ENCODE measurements at places on chromosomes 7 and 10. TPM values are rescaled to one million over a fixed set of nuclear protein-coding genes. Genes with fewer than 3 reads are reported as not detected.

The CADPS2 gene
- 49.2 TPM for total RNA-seq

The CHCHD3 gene
- total RNA-seq = 60.1 TPM

The TRIM8 gene
- 82.4 TPM for total RNA-seq

The SUGCT gene
- total RNA-seq = 1.1 TPM

The UNC5B gene
- 18.1 TPM for total RNA-seq

The RBM48 gene
- total RNA-seq = 9.2 TPM

The AGR3 gene
- total RNA-seq = not detected

The SCIN gene
- 0.13 TPM for total RNA-seq

The FFAR4 gene
- not detected for total RNA-seq

The CROT gene
- 3.5 TPM for total RNA-seq

The AOAH gene
- total RNA-seq = 0.51 TPM

The SOSTDC1 gene
- not detected for total RNA-seq

The OR6B1 gene
- total RNA-seq = not detected

The LRRD1 gene
- under 0.01 TPM for total RNA-seq

The FAM200A gene
- total RNA-seq = 4.7 TPM

The STAG3 gene
- 0.13 TPM for total RNA-seq

The HIPK2 gene
- 5.9 TPM for total RNA-seq

The PRPS1L1 gene
- total RNA-seq = not detected

The INHBA gene
- total RNA-seq = 0.51 TPM

The KCNMA1 gene
- 0.38 TPM for total RNA-seq

The PGAM2 gene
- not detected for total RNA-seq

The CACUL1 gene
- total RNA-seq = 22.1 TPM

The ACSM6 gene
- not detected for total RNA-seq

The ZNRF2 gene
- 5.0 TPM for total RNA-seq

The EFCAB10 gene
- not detected for total RNA-seq

The TMEM196 gene
- total RNA-seq = not detected

The ERCC6 gene
- 12.3 TPM for total RNA-seq

The GGCT gene
- 33.4 TPM for total RNA-seq

The LDB3 gene
- total RNA-seq = not detected

The GIMAP7 gene
- 108 TPM for total RNA-seq

The ADIRF gene
- 26.0 TPM for total RNA-seq

The GNGT1 gene
- total RNA-seq = not detected

The HYAL4 gene
- total RNA-seq = 0.39 TPM

The PNLIPRP1 gene
- not detected for total RNA-seq

The IKZF1 gene
- 0.38 TPM for total RNA-seq

The ANKRD2 gene
- 0.26 TPM for total RNA-seq

The CALML3 gene
- not detected for total RNA-seq

The CLRN3 gene
- 0.13 TPM for total RNA-seq

The RPEL1 gene
- 0.13 TPM for total RNA-seq

The ARID5B gene
- total RNA-seq = 11.6 TPM

The CDC14C gene
- not detected for total RNA-seq

The NPC1L1 gene
- not detected for total RNA-seq

The GPER1 gene
- 2.3 TPM for total RNA-seq

The INMT gene
- total RNA-seq = under 0.01 TPM

The SP4 gene
- 5.6 TPM for total RNA-seq

The RSPH10B2 gene
- total RNA-seq = 0.39 TPM

The ELFN1 gene
- 0.38 TPM for total RNA-seq

The OR2A5 gene
- not detected for total RNA-seq

The SLC29A3 gene
- total RNA-seq = 2.7 TPM

Data from dermis microvascular lymphatic vessel endothelial cell (primary cell).